ENCODE measurements at places on chromosomes 1 and 21.

DNA sequence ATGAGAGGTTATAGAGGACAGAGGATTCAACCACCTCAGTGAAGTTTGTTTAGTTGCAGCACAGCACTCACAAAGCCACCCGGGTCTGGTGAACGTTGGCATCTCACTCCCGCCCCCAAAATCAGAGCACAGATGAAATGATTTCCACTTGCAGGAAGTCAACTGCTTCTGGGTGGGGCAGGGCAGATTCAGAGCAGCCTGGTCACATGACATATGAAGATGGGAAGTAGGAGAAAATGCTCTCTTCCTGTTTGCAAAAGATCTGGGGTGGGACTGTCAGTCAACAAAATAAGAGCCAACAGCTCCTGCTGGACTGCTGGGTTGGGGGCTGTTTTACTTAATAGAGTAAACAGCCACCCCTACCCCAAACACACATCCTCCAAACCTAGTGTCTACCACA, 43.2 kb downstream of the LRRC71 start:
- peak; percentile 29 for DNase-seq

DNA sequence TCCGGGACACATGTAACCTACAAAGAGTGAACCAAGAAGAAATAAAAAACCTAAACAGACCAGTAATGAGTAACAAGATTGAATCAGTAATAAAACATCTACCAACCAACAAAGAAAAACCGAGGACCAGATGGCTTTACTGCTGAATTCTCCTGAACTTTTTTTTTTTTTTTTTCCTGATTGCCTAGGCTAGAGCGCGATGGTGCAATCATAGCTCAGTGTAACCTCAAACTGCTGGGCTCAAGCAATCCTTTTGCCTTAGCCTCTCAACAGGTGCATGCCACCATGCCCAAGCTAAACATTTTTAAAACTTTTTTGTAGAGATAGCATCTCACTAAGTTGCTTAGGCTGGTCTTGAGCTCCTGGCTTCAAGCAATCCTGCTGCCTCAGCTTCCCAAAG, 11.2 kb upstream of the FGGY start:
- DNase-seq: no peak

DNA sequence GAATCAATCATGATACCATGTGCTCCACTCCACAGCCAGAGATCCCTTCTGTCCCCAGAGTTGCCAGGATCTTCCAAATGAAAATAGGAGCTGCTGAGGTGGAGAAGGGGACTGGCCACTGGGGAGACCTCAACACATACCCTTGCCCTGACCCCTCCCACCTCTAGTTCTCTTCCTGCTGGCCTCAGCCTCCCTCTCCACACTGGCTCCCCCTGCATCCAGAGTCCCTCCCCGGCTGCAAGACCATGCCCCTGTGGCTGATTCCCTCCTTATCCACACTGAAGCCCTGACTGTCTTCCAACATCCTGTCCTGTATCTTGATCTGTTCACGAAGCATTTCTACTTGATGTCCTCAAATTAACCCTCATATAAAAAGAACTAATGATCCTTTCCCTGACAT, 21.1 kb upstream of the CDK18 start:
- DNase-seq: no peak

- no peak for DNase-seq
Measured at GRCh38 chr1:159992161-159992560, 38.1 kb upstream of the SLAMF9 start.

GRCh38 chr1:221308534-221309511, 429.6 kb downstream of the HLX start:
- DNase-seq: no peak

- no peak for DNase-seq
Measured at GRCh38 chr1:111735858-111736544, 3.2 kb downstream of the INKA2 start.

DNA sequence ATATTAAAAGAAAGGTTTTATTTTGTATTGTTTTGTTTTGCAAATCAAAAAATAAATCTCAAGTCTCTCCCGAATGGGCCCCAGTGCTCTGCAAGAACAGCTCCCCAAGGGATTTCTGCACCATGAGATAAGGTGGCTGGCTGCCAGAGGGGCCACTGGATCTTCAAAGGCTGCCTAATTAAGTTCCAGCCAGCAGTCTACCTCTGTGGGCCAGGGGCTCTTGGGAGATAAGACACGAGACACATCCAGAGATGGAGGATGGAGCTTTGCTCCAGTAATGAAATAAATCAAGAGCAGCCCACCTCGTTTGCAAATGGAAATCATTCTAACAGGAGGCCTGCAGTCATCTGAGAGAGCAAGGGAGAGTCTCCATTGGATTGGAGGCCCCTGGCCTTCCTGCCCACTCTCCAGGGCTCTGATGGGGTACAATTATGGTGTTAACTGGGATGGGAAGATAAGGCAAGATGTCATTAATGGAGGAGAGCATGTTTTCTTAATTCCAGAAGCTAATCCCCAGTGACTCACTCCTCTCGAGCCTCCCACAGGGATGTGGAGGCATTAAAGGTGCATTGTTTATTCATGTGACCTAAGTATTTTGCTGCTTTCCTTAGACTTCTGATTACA, 155.2 kb upstream of the KAZN start:
- DNase-seq: no peak

GRCh38 chr1:168320800-168321450, 40.2 kb downstream of the TBX19 start:
- DNase-seq: no peak
